ENCODE measurements at places on chromosomes 16 and 17.

DNA sequence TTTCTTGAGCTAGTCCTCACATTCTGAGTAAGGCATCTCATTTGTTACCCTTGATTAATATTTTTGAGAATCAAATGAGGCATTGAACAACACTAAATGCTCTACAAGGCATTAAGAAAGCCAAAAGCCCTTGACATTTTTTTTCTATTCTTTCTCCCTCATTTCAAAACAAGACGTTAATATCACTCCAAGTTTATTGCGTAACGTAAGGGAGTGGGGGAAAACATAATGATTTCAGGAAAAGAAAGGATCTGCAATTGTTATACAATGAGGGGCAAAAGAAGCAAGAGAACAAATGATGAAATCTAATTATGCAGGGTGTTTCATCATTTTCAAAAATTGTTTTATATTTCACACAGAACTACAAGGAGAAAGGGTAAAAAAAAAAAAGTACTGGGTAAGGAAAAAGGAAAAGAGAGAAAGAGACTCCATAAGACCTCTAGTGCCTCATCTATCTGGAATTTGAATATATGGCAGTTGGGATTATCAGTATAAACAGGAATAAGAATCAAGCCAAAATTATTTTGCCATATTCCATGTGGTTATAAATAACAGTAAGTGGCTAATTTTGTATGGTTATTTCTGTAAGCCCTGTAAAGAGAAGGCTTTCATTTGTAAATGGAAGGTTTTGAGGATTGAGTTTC, 163.0 kb downstream of the ABCA8 start:
- peak; percentile 54 for DNase-seq

DNA sequence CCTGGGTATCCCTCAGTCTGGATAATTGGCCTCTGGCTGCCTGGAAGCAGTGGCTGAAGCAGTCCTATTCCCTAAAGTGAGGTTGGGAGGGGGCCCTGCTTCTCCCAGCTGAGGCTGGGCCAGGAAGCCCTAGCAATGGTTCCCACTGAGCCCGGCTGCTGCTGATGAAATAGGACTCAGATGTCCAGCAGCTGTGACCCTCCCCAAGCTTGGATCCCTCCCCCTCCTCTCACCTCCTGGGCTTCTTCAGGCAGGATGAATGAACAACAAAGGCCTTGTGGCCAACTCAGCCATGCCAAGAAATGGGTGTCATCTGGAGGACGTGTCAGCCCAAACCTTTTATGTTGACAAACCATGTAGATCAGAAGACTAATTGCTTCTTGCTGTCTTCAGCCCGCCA, 42.0 kb downstream of the AXIN2 start:
- DNase-seq: no peak

DNA sequence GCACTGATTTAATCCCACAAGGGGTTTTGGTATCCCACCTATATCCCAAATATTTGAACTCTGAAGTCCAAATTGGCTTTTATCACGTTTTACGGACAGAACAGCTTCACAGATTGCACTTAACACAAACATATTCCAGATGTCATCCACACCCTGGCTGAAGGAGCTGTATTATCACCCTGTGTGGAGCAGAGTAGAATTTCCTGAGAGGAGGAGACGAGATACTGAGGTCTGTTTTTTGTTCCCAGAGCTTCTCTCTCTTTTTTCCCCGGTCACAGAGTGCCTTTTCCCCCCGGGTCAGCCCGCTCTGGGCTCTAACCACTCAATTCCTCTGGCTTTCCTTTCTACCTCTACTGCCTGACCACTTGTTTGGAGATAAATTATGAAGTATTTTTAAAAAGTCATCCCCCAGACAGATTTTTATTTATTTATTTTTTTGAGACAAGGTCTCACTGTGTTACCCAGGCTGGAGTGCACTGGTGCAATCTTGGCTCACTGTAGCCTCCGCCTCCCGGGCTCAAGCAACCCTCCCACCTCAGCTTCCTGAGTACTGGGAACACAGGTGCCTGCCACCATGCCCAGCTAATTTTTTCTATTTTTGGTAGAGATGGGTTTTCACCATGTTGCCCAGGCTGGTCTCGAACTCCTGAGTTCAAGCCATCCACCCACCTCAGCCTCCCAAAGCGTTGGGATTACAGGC, 30.7 kb downstream of the DNAH2 start:
- no peak for DNase-seq

GRCh38 chr16:85550953-85551924, 61.9 kb upstream of the GSE1 start:
- DNase-seq: no peak

GRCh38 chr17:48102798-48103715, 1.8 kb upstream of the CBX1 start:
- no peak for DNase-seq

- no peak for DNase-seq
Observed at GRCh38 chr17:279776-280175, 72.8 kb downstream of the RPH3AL start.

DNA sequence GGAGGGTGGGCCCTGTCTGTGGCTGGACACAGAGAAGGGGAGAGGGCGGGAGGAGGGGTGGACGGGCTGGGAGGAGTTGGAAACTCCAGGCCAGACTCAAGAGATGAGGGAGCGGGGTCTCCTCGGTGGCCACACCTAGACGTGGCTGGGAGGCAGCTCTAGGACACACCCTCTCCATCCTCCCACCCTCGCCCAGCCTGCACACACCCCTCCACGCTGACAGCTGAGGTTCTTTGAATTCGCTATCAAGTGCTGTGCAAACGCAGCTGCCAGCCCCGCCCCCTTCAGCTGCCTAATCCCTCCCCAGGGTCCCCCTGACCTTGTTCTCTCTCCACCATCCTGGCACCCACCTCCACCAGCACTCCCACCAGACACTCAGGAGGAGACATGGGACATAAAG, 48.7 kb downstream of the DNAH17 start:
- no peak for DNase-seq

DNA sequence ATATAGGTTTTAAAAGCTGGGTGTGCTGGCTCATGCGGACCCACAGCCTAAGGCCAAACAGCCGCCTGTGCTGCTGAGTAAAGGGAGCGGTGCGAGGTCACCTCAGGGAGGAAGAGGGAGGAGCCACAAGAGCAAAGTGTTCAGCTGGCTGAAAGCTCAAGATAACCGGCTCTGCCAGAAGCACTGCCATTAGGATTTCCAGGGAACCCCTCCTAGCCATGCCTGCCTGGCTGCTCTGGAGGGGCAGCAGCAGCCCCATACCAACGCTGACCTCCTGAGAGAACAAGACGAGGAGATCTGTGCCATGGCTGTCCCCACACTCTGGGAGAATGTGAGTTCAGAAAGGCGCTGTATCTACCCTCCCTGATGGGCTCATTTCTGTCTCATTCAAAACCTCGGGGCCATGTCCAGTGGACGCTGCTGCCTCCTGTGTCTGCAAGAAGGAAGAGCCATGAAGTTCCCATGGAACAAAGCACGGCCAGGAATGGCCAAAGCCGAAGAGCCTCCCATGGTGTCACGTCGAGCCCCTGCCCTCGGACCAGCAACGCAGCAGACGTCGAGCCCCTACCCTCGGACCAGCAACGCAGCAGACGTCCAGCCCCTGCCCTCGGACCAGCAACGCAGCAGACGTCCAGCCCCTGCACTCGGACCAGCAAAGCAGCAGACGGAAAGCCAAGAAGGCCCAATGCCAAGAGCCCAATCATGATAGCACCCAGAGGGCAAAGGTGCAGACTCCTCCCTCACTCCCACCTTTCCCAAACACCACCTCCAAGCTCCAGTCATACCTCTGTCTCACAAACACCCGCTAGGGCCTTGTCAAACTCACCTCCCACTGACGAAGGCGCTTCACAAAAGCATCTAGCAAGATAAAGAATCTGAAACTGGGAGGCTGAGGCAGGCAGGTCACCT, 107.0 kb downstream of the ANKRD11 start:
- no peak for DNase-seq

- no peak for DNase-seq
Observed at GRCh38 chr17:30234964-30235363, 533 bp downstream of the SLC6A4 start.

- no peak for DNase-seq
Observed at GRCh38 chr16:25157271-25157875, 45.8 kb downstream of the LCMT1 start.

DNA sequence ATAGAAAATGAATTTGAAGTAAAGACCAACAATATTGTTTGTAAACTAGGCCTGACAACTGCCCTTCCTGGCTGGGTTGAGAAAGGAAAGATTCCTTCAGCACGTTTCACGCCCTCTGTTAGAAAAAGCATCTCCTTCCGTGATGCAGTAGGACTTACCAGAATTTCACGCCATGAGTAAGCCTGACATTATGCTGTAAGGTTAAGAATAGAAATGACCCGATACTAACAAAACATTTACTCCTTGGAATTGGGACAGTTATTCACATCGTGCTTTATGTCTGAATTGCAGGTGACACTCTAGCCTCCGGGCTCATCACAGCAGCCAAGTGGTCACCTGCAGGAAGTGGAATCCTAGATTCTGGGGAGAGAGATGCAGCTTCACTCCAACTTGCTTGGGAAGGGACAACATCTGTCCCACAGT, 17.5 kb downstream of the MARCHF10 start:
- peak; percentile 62 for DNase-seq

DNA sequence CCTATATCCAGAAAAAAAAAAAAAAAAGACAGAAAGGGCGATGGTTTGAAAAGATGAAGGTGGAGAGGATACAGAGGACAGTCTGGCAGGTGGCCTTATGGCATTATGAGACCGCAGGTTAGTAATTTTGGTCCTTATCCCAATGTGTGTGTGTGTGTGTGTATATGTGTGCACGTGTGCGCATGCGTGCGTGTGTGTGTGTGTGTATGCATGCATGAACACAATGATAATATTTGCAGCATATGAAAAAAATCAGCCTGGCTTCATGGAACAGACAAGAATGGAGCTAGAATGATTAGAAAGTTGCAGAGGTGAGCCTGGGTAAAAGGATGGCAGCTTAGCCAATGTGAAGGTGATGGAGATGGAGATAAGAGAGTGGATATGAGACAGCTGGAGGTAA, 83.4 kb downstream of the LYRM1 start:
- no peak for DNase-seq

DNA sequence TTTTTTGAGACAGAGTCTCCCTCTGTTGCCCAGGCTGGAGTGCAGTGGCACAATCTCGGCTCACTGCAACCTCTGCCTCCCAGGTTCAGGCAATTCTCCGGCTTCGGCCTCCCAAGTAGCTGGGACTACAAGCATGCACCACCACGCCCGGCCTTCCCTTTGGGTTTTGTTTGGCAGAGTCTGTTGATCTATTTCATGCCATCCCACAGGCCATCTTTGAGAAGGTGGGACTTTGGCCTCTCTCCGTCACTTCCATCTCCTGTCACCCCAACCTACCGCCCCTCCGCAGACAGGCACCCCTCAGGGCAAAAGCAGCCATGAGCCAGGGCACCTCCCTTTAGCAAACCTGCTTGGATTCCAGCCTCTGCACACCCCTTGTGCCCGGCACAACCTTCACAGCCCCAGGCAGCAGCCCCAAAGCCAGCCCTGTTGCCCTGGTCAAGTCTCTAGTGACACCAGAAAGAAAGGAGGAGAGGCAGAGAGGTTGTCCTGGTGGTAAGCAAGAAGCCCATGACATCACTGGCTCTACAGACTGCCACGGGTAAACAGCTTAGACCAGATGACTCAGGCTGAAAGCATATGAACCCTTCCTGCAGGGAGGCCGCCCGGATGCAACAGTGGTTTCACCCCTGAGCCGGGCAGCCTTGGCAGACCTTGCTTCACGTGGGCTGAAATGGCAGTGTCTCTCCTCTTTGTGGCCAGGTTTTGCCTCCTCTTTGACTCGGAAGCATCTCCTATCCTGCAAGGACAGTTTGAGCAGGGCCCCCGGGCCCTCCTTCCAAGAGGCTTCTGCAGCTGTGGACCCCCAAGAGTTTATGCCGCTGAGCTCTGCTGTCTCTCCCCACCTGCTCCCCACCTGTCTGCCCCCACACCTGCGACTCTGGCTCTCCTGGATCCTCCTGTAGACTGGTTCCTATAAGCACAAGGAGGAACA, 8.1 kb upstream of the TIMP2 start:
- peak; percentile 84 for DNase-seq

DNA sequence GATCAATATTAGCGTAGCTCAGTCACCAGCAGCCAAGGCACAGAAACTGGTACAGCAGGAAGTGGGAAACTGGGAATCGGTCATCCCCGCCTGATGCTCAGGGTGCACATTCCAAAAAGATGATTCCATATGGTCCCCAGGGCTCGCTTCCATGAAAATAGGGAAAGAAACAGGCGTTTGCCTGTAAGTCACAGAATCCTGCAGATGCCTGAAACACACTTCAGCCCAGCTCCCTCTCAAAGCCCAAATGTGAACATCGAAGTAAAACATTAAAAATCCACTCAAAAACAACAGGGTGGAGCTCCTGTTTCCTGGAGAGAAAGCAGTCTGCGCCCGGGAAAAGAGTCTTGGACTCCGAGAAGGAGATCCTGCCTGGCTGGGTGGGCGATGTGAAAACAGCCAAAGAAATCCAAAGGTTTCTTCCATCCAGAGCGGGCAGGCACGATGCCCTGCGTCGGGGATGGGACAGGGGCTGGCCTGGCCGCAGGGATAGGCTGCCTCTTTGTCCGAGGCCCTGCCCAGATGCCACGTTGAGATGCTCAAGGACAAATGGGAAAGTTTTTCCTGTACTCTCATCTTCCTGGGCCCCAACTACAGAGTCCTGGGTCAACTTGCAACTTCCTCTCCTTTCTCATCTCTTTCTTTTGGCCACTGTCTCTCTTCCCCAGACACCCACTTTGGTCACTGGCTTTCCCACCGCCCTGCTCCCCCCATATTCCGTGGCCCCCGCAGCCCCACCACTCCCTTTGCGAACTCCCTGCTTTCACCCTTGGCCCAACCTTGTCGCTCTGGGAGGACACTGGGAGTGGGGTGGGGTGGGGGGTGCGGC, 743 bp downstream of the WIPI1 start:
- peak; percentile 88 for DNase-seq

DNA sequence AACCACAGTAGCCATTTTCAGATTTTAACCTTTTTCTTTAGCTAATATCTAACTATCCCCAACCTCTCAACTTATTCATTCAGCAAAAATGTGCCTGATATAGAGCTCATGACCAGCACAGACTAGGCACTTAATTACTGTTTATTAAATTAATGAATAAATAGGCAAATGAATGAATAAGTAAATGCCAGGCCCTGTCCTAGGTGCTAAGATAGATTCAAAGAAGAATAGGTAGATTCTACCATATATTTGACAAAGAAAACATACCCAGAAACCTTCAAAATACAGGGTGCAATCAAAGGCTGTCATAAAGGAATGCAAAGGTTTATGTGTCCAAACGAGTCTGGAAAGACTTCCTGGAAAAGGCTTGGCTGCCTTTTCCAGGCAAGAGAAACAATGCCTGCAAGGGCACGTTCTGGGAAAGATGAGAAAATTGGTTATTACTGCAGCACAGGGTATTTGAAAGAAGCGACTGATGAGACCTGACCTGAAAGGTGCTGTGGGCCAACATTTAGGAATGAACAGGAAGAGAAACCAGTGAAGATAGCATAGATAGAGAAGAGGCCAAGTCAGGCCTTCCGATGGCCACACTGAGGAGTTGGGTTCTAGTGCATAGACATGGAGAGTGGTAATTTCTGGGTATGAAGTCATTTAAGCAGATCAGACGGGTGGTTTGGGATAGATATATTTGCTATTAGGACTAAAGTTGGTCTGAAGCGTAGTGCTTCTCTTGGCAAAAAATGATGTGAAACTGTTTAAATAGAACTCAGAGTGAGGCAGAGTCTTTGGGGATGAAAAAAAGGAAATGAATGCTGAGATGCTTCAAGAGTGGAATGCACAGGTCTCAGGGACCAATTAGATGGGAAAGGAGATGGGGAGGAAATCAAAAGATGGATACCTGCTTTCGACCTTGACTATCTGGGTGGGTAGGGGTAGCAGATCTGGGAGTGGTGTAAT, 11.4 kb upstream of the CCL2 start:
- no peak for DNase-seq
